Bronchus fibroblast of lung (primary cell): ENCODE measurements at places on chromosomes 3 and 15. TPM values are rescaled to one million over a fixed set of nuclear protein-coding genes. Genes with fewer than 3 reads are reported as not detected.

The MESP2 gene
- 0.45 and 1.3 TPM in 2 replicates for total RNA-seq

The ASTE1 gene
- total RNA-seq = 3.4 and 4.8 TPM in 2 replicates

The ADAMTS17 gene
- total RNA-seq = under 0.01 and 0.30 TPM in 2 replicates

The KBTBD13 gene
- not detected in 2 replicates for total RNA-seq

The TBC1D2B gene
- 12.9 and 13.4 TPM in 2 replicates for total RNA-seq

The LDHAL6B gene
- not detected in 2 replicates for total RNA-seq

The LPP gene
- total RNA-seq = 22.4 and 30.9 TPM in 2 replicates

The CD86 gene
- not detected in 2 replicates for total RNA-seq

The CD80 gene
- not detected in 2 replicates for total RNA-seq

The ANO10 gene
- 29.3 and 31.9 TPM in 2 replicates for total RNA-seq

The DPP8 gene
- total RNA-seq = 13.5 and 14.6 TPM in 2 replicates

The PTPN23 gene
- 14.6 and 15.0 TPM in 2 replicates for total RNA-seq

The LYZL4 gene
- total RNA-seq = not detected in 2 replicates

The ARNT2 gene
- total RNA-seq = 8.4 and 9.1 TPM in 2 replicates

The ADAMTS9 gene
- 2.5 TPM in 2 replicates for total RNA-seq

The MESP1 gene
- 0.45 and 0.84 TPM in 2 replicates for total RNA-seq

The PRICKLE2 gene
- 8.9 and 10.1 TPM in 2 replicates for total RNA-seq
